ENCODE measurements at places on chromosomes 2 and 18.
A peak's percentile ranks its signal among the peaks of the same experiment; 100 is the strongest.

DNA sequence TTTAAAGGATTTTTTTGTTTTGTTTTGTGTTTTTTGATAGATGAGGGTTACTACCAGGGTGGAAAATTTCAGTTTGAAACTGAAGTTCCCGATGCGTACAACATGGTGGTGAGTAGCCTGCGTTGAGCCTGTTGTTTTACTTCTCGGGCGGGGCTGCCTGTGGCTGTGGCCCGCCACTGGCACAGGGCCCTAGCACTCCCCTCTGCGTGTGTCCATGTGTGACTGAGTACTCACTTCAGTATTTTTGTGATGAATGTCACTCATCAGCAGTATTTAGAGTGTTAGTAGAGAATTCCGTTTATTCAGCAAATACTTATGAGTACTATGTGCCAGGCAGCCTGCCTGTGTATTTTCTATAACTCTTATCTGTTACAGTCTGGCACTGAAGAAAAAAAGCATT lies 44.3 kb upstream of the SCLY start:
- ATAC-seq = no peak

- ATAC-seq = no peak
Observed at GRCh38 chr2:110716959-110717645, 15.3 kb upstream of the ACOXL start.

GRCh38 chr2:25491003-25491696 lies 149.4 kb upstream of the DNMT3A start:
- no peak for ATAC-seq

GRCh38 chr18:58756596-58757240 lies 85.5 kb downstream of the MALT1 start:
- no peak for ATAC-seq

- no peak for ATAC-seq
Observed at GRCh38 chr2:105385731-105386540, 12.9 kb downstream of the FHL2 start.

DNA sequence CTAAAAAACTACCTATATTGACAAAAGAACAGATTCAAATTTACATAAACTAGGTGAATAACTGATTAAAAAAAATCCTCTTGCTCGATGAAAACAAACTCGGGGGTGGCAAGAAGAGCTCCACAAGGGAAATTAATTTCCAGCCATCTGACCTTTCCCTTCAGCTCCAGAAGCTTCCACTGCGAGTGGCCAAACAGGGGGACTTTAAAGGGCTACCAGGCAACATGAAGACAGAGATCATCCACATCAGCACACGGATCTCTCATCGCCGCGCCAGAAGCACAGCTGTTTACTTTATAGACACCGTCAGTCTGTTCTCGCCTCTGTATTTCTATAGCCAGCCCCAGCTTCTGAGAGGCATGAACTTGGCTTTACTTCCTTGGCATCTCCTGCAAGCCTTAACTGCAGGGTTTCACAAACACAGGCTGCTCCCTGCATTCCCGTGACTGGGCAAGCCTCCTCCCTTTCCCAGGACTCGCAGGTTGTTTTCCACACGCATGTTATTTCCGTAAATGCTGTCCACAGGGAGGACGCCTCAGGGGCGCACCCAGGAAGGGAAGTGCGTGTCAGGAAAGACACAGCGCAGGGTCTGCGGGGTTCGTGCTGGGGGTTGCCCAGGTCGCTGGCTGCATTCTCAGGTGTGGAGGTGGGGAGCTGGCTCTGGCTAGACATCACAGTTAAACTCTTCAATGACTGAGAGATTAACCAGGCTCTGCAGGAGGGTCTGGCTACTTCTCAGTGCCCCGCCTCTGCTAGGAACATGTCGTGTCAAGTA lies 85.0 kb downstream of the USP40 start:
- ATAC-seq = no peak

DNA sequence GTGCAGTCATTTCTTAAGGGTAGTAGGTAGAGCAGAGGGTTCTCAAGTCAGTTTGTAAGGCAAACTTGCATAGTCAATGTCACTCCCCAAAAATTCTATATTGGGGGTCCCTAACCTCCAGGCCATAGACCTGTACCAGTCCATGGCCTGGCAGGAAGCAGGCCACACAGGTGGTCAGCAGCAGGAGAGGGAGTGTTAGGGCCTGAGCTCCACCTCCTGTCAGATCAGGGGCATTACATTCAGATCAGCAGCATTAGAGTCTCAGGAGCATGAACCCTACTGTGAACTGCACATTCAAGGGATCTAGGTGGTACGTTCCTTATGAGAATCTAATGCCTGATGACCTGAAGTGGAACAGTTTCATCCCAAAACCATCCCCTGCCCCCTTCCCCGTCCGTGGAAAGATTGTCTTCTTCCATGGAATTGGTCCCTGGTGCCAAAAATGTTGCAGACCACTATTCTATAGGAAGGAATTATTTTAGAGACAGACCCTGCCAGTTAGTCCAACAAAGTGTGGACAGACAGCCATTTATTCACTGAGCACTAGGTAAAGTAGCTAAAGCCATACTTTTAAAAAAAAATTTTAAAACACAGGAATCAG lies 6.7 kb downstream of the COA5 start:
- peak; percentile 41 for ATAC-seq

GRCh38 chr2:157363612-157364101 lies 38.0 kb upstream of the ERMN start:
- ATAC-seq = peak; percentile 61

DNA sequence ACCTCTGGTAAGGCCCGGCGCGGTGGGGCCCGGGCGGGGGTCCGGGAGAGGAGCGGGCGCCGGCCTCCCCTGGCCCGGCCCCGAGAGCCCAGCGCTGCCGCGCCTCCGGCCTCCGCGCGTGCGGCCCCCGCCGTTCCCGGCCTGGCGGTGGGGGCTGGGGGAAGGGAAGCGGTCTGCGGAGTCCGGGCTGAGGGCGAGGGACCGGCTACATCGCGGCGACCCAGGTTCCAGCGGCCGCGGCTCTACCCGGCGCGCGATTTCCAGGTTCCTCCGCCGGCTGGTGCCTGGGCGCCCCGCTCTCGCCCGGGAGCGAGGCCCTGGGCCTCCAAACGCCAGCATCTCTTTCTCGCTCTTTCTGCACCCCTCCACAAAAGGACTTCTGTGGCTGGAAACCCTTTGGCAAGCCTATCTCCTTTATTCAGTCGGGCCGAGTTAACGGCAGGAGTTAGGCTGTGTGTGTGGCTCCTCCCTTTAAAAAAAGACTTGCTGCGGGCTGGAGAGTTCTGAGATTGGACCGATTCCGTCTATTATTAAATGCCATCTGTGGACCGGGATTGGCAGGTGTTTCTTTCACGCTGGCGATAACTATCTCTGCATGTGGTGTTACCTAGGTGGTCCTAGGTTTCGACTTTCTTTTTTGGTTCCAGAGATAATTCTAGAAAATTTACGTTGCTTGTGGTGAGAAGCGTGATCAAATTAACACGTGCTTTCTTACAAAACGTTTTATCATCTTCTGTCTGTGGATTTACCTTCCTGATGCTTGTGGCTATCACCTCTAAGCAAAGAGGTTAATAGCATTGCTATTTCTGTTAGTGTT lies 592 bp downstream of the ME2 start:
- ATAC-seq = peak; percentile 8

DNA sequence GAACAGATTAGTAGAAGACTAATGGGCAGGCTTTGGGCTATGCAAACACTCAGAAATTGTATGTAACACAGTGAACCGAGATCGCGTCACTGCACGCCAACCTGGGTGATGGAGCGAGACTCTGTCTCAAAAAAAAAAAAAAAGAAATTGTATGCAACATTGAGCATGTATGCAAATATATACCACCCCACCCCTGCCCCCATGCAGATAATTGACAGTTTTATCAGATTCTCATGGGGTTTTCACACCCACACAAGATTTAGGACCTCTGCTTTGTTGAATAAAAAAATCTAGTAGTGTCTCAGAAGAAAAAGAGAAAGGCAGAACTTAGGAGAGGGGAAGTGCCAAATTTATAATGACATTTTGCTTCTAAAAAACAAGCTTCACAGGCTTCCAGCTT lies 131.6 kb upstream of the FN1 start:
- no peak for ATAC-seq

GRCh38 chr2:159072795-159073194 lies 104.4 kb downstream of the TANC1 start:
- no peak for ATAC-seq

DNA sequence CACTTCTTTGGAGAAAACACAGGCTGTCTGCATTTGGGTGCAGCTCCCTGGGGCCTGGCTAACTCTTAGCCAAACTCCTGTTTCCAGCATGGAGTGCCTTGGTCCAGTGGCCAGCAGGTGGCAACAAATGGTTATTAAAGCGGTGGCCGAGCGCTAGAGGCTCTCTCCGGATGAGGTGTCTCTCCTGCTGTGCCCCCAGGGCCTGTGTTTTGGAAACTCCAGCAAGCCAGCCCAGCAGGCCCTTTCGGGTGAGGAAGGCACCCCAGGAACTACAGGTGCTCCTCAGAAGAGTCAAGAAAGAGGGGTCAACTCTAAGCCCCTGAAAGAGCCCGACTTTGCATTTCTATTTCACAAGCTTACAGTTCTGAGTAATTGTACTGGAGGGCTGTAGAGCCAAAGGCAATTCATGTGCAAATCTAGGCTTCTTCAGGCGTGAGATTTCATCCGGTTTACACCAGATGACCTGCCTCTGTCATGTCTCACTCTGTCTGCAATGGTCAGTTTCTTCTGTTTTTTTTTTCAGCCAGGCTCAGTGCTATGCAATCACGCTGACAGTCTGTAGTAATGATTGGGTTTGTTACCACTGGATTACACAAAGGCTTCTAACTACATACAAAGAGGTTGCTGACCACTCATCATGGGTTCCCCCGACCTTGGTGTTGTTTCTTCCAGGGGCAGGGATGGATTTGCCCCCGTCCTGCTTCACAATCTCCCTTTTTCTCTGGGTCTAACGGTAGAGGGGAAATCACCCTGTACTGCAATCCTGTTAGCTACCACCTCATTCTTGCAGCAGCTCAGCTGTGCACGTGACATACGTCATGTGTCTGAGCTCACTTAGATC lies 7.6 kb upstream of the CHRNA1 start:
- no peak for ATAC-seq

GRCh38 chr2:195562570-195563566 lies 94.2 kb upstream of the SLC39A10 start:
- ATAC-seq = no peak

- peak; percentile 98 for ATAC-seq
Observed at GRCh38 chr2:39492095-39492590, 55.1 kb upstream of the MAP4K3 start.

- no peak for ATAC-seq
Observed at GRCh38 chr2:182655750-182656149, 60.3 kb upstream of the DNAJC10 start.

DNA sequence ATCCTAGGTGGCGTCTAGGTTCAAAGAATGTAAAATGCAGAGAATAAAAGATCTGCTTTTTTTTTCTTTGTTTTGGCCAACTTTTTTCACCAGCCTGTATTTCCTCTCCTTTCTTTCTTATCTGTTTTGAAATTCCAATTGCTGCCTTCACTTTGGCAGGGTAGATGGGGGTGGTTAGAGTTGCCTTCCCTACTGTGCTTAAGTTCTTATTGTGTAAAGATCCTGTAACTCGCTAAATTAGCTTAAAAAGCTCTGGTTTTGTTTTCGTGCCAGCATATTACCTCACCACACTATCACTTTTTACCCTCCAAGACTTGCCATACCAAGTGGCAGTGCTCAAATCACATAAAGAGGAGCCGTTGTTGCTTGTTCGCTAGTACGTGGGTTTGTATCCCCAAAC lies 921.7 kb downstream of the DPP10 start:
- no peak for ATAC-seq

DNA sequence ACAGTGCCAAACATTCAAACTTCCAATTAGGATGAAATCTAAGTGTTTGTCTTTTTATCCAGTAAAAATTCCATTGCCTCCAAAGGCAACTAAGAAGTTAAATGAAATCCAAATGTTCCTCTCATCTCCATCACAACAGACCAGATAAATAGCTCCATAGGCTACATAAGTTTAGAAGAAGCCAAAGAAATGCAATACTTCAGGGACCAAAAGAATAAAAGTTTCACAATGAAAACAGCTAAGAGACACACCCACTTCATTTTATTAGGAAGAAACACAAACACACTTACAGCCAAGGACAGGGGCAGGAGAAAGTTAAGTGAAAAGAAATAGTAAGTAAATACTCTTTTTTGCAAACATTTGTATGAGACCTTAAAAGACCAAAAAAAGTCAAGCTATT lies 88.5 kb upstream of the CCDC150 start:
- no peak for ATAC-seq

DNA sequence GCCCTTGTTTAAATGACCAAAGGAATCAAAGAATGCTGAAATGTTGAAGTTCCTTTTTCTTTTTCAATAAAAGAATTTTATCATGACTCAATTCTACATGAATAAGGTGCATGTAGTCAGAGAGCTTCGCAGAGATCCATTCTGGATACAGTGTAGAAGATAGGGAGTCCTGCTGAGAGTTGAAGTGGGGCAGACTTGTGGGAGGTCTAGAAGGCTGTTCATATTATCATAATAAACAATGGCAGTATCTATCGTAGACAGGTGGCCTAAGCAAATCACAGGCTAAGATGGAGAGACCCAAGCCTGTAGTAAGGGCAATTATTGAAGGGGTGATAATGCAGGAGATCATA lies 1322.0 kb upstream of the CELF4 start:
- no peak for ATAC-seq

DNA sequence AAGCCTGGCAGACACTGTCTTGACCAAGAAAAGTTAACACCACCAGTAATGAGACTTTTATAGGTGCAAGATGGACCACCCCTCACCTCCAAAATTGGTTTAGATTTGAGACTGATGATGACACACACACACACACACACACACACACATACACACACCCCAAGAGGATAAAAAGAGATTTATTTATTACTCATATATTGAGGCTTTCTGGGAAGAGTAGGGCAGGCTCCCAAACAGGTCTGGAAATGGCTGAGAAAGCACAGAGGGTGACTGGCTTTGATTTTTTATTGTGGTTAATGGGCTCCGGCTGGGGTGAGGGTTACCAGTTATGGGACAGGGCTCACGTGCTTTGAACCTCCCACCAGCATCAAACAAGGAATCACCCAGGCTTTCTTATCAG lies 54.2 kb upstream of the ADAM23 start:
- no peak for ATAC-seq

DNA sequence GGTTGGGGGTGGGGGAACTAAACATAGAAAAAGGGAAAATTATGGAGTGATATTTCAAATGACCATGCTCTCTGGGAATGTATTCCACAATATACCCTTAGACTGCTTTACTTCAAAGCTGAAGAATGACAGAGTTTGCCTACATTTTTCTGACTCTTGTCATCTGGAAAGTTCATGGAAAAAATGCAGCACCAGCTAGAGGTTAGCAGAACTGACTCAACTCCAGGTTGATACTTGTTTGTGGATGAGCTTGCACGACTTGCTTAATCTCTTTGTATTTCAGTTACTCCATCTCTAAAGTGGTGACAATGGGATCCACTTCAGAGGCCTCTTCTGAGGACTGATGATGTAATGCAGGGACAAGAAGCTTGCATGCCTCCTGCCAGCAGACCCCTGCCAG lies 824.0 kb upstream of the ID2 start:
- ATAC-seq = no peak

DNA sequence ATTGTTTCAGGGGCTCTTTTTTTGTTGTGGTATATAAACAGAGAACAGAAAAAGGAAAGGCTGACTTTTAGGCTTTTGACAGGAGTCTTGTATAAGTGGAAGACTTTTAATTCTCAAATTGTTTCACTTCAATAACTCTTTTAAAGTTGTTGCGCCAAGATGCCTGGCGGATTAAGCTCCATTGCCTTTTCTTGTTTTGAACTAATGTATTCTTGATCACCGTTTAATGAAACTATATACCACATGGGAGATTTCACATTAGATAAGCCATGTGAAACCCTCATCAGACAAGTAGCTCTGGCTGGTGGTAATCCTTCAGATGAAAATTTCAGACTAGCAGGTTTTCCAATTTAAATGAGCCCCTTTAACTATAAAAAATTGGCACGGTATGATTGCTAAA lies 257.4 kb downstream of the CCDC178 start:
- ATAC-seq = no peak
